ENCODE measurements at places on chromosomes 4 and X.

GRCh38 chrX:50407976-50408375 is 62.6 kb downstream of the DGKK start:
- DNase-seq, result no peak

DNA sequence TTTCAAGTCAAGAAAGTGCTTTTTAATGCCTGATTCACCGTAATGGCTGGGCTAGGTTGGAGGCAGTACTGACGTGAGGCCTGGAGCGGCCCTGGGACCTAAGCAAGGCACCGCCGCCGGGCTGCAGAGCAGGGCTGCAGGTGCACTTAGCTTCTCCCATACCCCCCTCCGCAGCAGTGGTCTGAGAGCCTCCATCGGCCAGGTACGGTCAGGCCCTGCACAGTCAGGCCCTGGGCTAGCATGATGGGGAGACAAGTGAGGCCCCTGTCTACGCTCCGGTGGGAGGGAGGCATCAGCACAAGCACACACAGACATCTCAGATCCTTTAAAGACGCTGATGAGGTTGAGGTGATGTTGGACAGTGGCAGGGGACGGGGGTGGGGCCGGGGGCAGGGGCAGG is 4.7 kb downstream of the MAEA start:
- no peak for DNase-seq

DNA sequence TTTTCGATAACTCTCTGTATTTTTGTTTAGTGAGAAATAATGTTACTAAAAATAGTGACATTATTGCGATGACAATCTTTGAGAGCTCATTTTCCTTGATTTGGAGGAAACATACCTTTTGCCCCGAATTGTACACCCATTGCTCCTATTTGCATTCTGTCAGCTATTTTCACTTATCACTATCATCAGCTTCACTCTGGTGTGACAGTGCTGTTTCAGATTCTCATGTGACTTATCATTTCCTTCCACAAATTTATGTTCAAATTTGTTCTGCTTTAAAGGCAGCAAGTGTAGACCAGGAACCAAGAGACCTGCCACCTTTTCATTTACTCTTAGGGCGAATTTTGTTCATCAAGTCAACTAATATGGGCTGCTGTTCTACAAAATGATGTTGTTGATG is 179.4 kb downstream of the RBM46 start:
- no peak for DNase-seq

GRCh38 chr4:99968330-99968729 is 18.3 kb upstream of the H2AZ1 start:
- DNase-seq, result no peak

GRCh38 chr4:42904986-42905385 is 12.5 kb downstream of the GRXCR1 start:
- no peak for DNase-seq

DNA sequence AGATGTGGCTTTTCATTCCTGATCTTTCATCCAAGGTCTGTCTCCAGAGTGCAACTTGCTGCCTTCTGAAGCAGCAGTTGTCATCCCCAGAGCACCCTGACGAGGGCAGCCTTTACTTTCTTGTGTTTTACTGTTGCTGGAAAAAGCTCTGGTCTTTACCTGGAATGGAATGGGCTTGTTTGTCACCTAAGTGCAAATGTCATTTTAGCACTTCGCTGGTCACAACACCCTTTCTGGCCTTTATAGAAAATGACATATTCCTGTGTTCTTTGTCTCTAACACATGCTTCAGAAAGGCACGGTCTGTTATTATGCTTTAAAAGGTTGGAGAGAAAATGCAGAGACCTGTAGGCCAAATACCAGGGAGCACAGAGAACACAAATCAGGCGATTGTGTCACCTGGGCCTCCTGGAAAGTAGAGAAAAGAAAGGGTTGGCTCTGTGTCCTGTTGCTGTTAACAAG is 332.7 kb upstream of the IGFBP7 start:
- DNase-seq, result no peak

GRCh38 chrX:78456909-78457308 is 129.5 kb upstream of the CYSLTR1 start:
- DNase-seq, result no peak

- DNase-seq, result no peak
Observed at GRCh38 chrX:132411310-132411977, 77.4 kb downstream of the MBNL3 start.

- no peak for DNase-seq
Observed at GRCh38 chrX:72031634-72032033, 100.1 kb downstream of the RTL5 start.

GRCh38 chr4:120000591-120001296 is 65.9 kb downstream of the MAD2L1 start:
- no peak for DNase-seq

- no peak for DNase-seq
Observed at GRCh38 chr4:1055721-1056590, 44.5 kb downstream of the FGFRL1 start.

DNA sequence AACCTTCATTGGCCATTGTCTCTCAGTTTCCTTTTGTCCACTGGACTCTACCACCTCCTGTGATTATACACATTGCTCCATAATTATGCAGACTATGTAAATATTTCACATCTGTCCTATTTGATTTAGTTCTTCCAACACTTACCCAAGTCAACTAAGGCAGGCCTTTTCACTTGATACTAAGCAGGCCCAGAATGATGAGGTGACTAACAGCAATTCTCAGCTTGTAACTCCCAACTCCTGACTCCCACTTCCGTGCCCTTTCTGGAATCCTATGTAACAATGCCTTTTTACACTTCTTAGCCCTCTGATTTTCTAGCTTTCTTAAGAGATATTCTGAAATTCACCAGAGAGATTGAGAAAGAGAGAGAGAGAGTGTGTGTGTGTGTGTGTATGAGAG is 6.6 kb downstream of the PAK3 start:
- DNase-seq, result no peak

DNA sequence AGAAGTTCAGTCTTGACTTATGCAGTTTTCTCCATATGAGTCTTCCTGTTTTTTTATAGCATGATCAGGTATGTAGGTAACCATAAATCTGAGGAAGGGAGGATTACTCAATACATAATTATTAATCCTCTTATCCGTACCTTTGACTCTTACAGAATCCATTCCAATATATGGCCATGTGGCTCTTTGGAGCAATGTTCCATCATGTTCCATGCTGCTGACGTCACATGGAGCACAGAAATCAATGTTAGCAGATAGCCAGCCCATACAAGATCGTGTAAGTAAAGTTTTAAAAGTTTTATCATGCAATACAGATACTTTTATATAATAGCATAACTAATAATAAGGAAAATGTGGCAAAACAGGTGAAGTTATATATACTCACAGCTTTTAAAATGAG is 19.6 kb downstream of the IL15 start:
- DNase-seq, result no peak

DNA sequence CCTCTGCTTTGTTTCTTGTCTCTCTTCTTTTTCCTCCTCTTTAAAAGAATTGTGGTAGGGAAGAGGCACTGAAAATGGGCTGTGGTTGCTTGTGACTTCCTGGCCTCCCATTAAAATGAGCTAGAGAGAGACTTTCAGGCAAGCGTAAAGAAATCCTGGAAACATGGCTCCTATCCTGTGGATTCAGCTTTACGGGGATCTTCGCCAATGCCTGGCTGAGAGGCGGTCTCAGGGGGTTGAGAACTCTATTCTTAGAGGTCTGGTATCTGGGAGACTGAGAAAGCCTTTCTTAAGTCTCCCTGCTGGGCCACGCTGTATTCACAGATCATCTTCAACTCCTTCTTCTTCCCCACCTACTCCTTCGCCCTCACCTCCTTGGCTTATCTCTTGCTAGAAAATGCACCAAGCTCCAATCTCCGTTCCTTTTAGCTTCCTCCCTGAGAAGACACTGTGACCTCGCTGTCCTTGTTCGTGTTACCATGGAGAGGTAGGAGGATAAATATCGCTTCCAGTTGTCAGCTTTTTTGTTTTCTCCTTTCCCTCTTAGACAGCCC is 542 bp upstream of the KLF8 start:
- no peak for DNase-seq

DNA sequence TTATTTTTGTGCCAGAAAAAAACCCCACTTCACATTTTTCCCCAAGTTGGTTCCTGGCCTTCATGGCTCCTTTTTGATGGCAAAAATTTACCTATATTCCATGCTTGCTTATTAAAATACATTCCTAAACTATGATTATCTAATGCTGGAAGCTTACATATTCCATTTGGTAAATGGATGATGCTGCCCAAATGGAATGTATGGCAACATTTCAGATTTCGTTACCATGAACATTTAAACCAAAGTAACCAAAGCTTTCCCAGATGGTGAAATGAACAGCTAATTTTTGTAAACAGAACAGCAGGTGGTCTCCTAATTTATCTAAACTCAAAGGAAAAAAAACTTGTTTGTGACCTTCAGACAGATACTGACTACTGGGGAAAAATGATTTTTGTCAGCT is 110.8 kb upstream of the TEX13A start:
- no peak for DNase-seq

- no peak for DNase-seq
Observed at GRCh38 chr4:89674876-89675459, 162.0 kb downstream of the SNCA start.

DNA sequence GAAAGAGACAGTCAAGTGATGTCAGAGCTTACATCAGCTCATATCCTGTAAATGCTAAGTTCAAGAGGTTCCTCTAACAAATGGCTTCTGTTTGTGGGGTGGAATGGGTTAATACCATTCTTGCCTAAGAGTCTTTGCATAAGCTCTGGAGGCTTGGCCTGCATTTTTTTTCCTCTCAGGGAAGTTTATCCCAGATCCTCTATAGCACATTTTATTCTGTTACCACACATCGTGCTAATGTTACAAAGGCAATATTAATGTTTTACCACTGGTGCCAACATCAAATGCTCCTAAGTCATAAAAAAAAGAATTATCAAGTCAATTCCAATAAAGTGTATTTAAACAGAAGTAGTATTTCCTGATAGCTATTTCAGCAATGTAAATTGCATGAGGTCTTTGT is 2.9 kb upstream of the ADH6 start:
- DNase-seq, result no peak

GRCh38 chr4:23166919-23167318 is 474.2 kb downstream of the GBA3 start:
- DNase-seq, result no peak

DNA sequence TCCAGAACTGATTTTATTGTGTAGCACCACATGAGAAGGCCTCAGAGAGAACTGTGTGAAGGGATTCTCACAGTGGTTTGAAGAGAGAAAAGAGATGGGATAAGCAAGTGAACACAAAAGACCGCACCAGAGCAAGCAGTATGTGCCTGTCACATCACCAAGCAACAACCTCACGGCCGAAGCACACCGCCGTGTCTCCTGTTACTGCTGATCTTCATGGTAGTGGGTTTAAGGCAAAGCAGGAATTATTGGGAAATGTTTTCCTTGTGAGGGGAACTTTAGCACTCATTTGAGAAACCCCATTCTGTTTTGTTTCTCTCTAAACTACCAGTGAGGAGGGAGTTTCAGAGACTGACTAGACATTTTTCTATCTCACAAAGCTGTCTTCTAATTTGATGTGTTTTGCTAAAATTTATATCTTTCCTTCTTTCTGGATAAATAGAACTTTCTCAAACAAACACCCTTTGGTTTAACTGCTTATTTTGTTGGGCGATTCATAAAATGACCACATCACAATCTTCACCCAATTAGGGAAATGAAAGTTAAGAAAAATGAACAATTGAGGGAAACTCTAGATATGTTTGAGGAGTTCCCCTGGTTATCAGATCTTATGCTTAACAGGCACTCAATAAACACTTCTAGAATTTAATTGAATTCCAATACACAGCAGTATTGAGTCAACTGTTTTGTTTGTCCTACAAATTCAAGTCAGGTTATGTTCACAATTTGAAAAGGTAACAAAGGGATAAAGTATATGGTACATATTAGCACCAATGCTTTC is 16.5 kb downstream of the SH3KBP1 start:
- no peak for DNase-seq

DNA sequence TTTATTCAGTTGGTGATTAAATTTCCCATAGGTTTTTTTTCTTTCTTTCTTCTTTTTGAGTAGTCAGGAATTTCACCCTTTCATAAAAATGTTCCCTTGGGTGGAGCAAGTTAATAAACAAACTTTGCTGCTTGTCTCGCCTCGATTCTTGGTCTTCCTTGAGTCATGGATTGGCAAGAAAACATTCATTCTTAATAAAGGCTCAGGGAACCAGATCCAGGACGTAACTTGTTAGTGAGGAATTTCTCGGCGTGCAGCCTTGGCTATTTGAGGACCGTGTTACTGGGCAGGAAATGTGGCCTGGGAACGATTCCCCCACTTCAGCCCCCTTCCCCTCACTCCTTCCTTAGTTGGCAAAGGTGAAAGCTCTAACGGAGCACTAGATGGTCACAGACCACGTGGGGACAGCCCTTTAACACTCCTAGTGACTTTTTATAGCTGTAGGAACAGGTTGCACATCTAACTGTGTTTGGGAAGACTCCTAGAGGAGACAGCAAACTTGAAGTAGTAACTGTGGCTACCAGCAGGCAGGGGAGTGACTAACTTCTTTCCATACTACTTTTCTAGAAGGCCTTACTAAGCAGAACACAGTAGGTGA is 106.8 kb downstream of the UCHL1 start:
- peak; percentile 44 for DNase-seq

GRCh38 chrX:12946838-12947544 is 27.9 kb upstream of the TMSB4X start:
- DNase-seq, result peak; percentile 1

GRCh38 chrX:40003428-40004245 is 94.1 kb downstream of the BCOR start:
- no peak for DNase-seq

GRCh38 chrX:96182366-96182765 is 502.3 kb upstream of the DIAPH2 start:
- DNase-seq, result no peak

- no peak for DNase-seq
Observed at GRCh38 chrX:63503541-63503940, 152.4 kb upstream of the SPIN4 start.

GRCh38 chr4:94826206-94826605 is 68.5 kb downstream of the BMPR1B start:
- no peak for DNase-seq

GRCh38 chr4:169439244-169439643 is 168.5 kb upstream of the SH3RF1 start:
- no peak for DNase-seq

DNA sequence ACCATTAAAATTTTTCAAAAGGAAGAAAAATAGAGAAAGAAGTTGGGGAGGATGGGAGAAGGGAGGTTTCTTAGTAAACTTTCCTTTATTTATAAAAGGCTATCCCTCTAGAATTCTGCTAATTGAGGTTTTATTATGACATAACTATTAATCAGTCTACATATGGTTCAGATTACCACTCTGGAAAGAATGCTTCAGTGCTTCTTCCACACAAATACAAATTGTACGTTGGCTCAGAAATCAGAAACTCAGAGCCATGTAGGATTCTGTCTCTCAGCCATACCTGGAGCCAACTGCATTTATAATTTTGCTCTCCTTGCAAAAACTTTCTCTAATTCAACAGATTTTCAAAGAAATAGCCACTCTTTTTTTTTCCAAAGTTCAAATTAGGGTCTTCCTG is 37.1 kb downstream of the SRPX start:
- DNase-seq, result no peak

DNA sequence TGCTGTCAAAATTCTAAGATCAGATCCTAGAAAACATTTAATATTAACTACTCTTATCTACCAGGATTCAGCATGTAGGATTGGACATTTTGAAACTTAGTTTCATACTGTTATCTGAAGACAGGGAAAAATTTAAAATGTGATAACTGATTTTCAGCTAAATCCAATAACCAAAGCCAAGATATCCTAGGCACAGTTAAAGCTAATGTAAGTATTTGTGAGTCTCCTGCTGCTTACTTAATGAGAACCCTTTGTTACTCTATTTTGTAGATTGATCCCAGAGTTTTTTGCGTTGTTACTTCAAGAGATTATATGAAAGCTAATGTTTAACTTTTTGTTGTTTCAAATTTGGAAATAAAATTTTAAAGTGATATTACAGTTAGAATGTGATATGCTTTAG is 2.0 kb downstream of the CPE start:
- no peak for DNase-seq

Data from C1 segment of cervical spinal cord (tissue), 14 donors.